ENCODE measurements at places on chromosomes 7 and 10.
A peak's percentile ranks its signal among the peaks of the same experiment; 100 is the strongest.

DNA sequence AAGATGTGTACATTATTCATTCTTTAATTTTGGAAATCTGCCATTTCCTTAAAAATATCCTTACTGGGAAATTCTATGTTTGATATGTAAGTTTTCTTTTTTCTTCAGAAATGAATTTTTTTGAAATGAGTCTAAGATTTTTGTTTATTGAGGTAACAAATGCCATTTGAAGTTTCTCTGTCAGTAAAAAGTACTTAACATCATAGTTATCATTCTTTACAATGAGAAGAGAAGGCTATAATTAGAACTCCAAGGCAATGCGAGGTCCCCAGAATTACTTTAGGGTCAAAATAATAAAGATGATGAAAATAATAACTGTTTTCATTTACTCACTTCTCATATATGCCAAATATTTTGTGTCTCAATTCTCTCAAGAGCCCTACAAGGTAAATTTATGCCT, 37.0 kb upstream of the RHOBTB1 start:
- DNase-seq: no peak

DNA sequence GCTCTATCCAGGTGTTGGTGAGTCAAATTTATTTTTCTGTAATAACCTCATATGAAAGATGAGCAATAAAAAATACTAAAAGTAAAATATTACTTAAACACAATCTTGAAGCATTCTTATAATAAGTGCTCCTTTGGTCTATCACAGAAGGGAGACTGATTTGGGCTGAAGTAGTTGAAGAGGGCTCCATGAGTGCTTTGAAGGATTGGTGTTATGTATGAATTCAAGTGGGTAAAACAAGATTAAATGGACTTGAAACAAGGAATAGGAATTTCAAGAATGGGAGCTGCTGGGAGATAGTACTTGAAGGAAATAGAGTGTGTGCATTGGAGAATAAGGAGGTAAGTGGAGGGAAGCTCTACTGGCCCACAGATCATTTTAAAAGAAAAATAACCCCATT, 7.3 kb upstream of the OR2A2 start:
- no peak for DNase-seq

DNA sequence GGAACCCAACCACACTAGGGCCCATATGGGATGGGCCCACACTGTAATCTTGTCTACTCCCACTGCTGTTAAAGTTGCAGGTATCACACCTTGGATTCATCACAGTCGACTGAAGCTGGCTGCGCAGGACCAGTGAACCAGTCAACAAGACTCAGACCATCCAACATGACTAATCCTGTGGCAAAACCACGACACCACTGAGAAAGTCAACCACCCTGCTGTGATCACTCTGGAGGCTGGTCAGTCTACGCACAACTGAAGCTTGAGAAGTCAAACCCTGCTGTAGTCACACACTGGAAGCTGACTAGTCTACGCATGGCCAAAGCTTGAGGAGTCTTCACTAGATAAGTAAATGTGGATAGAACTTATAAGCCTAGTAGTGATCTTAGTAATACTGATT, 9.6 kb upstream of the CYREN start:
- DNase-seq: no peak

DNA sequence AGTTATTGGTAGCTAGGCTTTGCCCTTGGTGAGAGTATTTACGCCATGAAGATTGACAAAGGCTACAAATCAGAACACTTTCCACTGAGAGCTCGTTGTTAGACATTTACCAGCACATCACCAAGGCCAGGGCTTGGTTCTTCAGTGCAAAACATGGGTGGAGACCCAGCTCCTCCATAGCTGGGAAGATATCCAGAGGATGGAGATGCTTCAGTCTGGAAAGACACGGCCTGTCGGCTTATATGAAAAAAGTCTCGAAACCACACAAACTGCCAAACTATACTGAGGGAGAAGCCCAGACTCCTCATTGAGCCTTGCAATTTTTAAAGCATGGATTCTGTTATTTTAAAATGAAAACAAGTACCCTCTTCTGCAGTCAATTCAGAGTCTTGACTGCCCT, 83.4 kb upstream of the ANLN start:
- DNase-seq: no peak

- DNase-seq: no peak
Observed at GRCh38 chr10:110076559-110077318, 69.0 kb downstream of the ADD3 start.

DNA sequence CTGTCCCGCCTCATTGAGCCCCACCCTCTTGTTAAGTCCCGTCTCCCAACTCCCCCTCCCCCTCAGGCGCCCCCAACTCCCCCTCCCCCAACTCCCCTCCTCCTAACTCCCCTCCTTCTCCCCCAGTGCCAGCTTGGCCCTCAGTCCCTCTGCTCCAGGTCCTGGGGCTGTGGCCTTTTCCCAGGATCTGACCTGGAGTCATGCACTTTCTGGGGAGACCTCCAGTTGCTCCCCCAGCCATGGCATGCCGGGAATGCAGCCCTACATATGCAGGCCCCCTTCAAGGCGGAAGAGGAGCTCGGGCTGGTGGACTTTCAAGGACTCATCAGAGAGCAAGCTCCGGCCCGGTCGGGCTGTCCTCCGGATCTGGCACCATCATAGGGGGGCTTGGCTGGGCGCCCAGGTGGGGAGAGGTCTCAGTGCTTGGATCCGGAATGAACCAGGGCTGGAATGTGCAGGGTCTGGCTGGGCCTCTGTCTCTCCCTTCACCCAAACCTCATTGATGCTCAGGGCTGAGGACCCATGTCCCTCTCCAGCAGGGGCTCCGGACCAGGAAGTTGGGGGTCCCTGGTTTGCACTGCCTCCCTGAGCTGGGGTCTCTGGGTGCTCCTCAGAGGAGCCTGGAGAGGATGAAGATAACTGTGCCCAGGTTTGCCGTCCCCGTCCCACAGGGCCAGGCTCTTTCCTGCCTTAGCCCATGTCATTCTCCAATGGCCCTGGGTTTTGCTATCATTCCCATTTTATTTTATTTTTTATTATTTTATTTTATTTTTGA, 41.1 kb downstream of the TMEM270 start:
- no peak for DNase-seq

- no peak for DNase-seq
Observed at GRCh38 chr10:43408331-43408709, 666 bp downstream of the HNRNPF start.

DNA sequence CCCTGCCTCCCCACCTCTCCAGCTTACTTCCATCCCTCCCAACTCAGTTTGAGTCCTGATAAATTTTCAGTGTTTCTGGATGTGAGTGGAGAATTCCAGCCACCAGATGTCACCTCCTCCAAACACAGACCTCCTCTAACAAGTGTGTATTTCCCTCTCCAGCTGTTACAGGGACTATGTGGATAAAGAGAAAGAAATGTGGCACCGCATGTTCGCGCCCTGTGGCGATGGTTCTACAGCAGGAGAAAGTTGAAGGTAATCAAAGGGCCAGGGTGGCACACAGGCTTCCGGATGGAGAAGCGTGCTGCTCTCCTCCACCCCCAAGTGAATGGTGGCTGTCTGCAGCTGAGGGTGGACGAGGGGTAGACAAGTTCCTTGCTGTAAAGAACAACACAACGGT, 14.7 kb downstream of the FKBP6 start:
- DNase-seq: no peak

DNA sequence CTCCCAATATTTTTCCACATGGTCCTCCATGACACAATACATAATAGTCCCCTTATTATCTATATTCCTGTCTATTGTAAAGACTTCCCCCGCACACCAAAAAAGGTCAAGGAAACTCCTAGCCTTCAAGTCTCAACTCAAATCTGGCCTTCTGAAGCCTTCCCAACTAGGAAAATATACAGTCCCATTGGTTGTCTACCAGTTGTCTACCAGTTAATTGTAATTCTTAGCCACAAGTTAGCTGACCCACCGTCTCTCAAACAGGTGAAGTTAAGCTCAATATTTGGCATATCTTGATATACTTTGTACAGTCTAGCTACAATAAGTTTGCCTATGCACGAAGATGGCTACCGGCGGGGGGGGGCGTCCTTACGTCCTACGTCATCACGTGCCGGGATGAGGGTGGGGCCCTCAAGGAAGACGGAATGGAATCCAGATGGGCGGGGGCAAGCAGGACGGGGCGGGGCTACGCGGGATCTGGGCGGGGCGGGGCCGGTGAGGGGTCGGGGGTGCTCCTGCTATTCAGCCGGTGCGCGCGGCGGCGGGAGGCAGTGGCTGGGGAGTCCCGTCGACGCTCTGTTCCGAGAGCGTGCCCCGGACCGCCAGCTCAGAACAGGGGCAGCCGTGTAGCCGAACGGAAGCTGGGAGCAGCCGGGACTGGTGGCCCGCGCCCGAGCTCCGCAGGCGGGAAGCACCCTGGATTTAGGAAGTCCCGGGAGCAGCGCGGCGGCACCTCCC, at the start of gene AHR:
TSS of gene AHR (plus strand) at position 551 of the 738 bp plus-strand sequence. CDS start 613 bp downstream, outside the sequence.
- peak; percentile 25 for DNase-seq

DNA sequence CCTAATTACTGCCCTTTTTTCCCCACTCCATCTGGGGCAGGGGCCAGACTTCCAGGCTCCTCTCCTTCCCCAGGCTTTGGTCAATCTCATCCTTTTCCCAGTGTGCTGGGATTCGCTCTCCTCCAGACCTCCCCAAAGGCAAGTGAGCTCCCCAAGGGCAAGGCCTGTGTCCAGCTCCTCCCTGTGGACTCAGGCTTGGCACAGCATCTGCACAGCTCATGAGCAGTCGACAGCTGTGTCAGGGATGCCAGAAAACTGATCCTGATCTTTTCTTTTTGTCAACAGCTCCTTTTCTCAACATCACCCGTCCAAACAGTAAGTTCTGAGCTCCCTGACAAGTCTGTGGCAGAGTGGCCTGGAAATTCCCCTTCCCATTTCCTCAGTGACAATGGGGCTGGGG, 67.1 kb downstream of the C10orf120 start:
- DNase-seq: no peak

- DNase-seq: no peak
Observed at GRCh38 chr7:100353685-100354330, 4.1 kb upstream of the PILRB start.

DNA sequence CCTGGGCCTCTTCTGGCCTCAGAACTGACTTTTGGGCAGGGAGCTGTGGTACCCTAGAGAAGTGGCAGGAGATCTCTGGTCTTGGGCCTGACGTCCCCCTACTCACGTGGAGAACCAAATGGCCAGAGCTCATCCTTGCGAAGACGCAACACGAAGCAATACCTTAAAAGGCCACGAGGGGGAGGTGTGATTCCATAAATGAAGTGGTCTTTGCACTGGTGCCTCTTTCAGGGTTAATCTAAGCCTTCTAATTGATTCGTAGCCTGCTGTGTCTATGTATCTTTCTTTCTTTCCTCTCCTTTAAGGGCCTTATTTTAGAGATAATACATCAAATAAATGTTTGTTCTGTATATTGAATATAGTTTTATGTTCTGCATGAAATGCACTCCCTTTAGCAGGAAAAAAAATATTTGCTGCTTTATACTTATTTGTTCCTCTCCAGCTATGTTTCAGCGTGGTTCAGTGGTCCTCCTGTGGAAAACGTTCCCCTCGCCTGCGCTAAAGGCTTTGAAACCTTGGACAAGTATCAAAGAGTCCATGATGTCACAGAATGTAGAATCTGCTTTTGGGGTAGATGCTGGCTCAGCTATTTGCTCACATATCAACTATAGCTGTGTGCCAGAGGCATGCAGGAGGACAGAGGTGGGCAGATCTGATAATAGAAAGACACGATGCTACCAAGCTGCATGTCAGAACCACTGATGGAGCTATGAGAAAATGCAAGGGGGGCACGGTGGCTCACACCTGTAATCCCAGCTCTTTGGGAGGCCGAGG, 41.0 kb downstream of the STRA8 start:
- DNase-seq: peak; percentile 25

GRCh38 chr7:36635091-36635490, 89.2 kb downstream of the AOAH start:
- DNase-seq: no peak

DNA sequence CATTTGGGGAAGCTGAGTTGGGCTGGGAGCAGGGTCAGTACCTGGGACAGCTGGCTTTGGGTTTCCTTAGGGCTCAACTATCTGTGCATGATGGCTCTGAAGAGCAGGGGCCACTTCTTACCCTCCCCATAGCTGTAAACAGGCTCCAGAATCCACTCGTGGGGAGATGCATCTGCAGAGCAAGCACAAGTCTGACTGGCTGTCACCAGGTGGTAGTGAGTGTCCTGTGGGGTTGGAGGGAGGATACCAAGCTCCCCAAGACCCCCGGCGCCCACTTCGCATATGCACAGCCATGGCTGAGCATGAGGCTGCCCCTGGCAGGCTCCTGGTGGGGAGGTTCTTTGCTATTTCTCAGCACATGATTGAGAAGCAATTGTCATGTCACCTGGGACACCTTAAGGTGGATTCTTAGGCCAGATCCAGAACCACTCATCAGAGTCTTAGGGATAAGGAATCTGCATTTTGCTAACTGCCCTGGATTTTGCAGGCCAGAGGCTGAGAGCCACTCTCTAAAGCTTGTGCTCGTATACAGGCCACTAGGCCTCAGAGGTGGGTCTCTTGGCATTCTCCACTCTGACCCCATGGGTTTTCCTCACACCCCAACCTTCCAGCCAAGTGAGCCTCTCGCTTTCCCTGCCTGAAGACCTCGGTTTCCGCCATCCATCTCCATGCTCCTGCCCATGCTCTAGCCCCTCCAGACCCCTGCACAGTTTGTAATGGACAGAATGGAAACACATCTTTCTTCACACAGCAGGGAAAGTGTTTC, 53.7 kb downstream of the ADCY1 start:
- DNase-seq: no peak

- DNase-seq: no peak
Observed at GRCh38 chr10:46311501-46311951, 24.7 kb downstream of the ANTXRL start.

GRCh38 chr7:41067576-41067975, 635.3 kb downstream of the INHBA start:
- DNase-seq: no peak

GRCh38 chr7:146728611-146729010, 612.0 kb downstream of the CNTNAP2 start:
- DNase-seq: no peak

DNA sequence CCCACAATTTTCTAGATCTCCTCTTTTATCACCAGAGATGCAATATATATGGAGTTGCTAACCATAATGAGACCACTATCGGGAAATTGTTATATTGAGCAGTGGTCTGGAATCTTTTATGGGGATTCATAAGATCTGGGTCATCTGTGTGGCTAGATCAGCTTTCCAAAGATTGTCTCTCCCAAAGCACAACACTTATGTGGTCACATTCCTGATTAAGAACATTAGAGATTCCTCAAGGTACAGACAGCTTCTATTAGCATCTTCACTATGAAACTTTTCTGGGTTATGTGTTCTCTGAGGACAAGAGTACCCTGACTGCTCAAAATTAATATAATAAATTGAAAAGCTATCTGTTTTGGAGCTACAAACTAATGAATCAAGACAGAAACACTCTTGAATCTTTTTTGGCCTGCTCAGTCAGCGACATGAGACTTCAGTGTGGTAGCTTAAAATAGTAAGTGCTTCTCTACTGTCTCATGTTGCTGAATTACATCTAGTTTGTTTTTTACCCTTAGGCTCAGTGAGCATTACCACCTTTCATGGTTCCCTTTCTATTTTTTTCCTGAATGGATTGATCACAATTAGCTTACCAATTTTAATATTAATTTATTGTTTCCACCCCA, 42.6 kb upstream of the STRIP2 start:
- no peak for DNase-seq

DNA sequence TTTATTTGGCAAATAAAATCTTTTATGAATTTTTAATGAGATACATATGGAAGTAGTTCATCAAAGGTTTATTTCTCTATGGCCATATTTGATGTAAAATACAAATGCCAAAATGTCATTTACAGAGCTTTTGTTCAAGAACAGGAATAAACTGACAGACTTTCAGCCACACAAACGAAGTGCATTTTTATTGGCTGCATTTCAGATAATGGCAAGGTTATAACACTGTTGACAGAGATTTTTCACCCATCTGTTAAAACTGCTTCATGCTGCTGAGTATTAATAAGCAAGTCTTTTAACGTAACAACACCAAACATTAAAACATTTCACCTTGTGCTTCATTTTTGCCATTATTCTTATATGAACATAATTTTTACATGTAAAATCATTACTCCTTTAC, 254.4 kb downstream of the ANKRD7 start:
- no peak for DNase-seq
